NCI-H187 treated with DMSO at 0.1 percent for 48 hours (cell line): ENCODE measurements at places on chromosomes 1 and 21.

GRCh38 chr1:227779021-227779441 lies 36.4 kb upstream of the PRSS38 start:
- DNase-seq = no peak

GRCh38 chr1:209190591-209191261 lies 392.8 kb upstream of the CAMK1G start:
- no peak for DNase-seq

- no peak for DNase-seq
These were observed 11.1 kb upstream of the CSRP1 start for GRCh38 chr1:201518071-201518470.

DNA sequence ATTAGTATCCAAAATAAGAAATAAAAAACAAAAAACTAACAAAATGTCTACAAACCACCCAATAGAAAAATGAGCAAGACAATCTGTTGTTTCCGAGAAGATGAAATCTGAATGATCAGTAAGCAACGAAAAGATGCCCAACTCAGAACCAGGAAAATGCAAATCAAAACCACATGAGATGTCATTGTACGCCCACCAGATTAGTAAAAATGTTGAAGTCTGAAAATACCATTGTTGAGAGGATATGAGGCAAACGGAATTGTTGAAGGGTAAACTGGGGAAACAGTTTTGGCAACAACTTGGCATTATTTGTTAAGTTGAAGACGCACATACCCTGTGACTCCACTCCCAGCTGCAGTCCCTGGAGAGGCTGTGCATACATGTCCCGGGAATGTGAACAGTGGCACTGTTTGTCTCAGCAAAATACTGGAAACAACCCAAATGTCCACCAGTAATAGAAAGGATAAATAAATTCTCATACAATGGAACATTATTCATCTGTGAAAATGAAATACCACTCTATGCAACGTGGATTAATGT lies 10.6 kb downstream of the ZBTB17 start:
- DNase-seq = no peak

- no peak for DNase-seq
These were observed 86.0 kb downstream of the GALNT2 start for GRCh38 chr1:230152999-230153398.

DNA sequence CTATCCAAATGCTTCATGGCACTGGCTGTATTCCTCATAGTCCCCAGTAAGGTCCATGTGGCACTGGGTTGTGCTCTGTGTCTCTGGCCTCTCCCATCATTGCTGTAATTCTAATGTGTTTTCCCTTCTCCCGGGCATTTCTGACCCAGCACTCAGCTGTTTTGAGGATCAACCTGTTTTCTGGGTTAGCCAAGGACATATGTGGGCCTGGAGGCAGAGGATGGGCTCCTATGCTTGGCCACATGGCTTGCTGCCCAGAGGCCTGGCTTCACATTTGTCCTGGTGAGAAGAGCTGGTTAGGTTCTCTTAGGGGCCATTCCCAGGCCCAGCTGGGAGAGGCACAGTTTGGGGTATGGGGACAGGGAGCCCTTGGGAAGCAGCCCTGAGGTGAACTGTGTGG lies 103.1 kb downstream of the FAM78B start:
- DNase-seq = no peak

- no peak for DNase-seq
These were observed 69.4 kb upstream of the VAV3 start for GRCh38 chr1:108034396-108034795.

DNA sequence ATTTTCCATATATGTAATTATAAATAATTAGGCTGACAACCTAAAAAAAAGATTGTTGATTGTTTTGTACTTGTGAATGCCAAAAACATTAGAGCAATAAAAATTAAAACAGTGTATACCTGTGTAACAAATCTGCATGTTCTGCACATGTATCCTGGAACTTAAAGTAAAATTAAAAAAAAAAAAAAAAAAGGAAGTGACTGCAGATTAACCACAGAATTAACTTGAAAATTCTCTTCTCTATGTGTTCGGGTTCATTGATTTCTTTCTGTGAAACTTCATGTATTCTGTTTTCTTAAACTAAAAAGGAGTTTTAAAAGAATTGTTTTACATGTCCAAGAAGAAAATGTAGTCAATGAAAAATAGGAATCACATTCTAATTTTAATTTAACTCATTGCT lies 95.7 kb downstream of the FASLG start:
- DNase-seq = no peak

DNA sequence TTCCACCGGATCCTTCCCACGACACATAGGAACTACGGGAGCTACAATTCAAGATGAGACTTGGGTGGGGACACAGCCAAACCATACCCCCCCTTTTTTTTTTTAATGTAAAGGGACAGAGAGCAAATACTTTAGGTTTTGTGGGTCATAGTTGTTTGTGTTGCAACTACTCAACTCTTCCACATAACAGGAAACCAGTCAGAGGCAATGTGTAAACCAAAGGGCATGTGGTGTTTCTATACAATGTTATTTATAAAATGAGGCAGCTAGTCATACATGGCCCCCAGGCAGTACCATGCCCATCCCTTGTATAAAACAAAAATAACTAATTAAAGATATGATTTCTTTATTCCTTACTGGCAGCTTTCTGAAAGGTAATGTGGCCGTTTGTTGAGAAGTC lies 845.4 kb upstream of the ADAMTS5 start:
- no peak for DNase-seq

DNA sequence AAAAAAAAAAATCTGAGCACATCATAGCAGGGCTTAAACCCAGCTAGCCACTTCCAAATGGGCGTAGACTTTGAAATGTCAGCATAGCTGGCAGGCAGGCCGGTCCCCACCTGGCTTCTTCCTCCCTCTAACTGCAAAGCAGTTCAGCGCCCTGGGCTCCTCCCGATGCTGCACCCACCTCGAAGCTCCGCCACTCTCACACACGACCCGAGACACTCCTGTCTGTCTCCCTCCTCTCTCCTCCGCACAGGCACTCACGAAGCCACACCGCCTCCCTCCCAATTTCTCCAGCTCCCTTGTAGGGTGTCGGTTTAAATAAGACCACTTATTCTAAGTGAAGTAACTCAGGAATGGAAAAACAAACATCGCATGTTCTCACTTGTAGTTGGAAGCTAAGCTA lies 301.3 kb downstream of the NPHP4 start:
- no peak for DNase-seq

DNA sequence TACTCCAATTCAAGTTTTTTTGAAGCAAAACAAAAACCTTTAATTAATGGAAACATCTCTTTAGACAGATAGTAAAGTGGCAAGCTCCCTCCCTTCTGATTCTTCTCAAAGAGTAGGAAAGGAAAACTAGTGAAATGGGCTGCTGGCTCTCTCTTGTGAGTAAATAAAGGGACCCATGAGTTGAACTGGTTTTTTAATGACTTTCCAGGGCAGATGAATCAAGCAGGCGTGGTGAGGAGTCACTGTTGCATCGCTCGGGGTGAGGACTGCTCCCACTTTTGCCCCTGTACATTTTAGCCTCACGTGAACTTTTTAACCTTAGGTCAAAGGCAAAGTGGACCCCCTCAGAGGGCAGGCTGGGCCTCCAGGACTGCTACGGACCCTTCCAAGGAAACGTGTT lies 64.8 kb downstream of the ABCA4 start:
- DNase-seq = no peak

DNA sequence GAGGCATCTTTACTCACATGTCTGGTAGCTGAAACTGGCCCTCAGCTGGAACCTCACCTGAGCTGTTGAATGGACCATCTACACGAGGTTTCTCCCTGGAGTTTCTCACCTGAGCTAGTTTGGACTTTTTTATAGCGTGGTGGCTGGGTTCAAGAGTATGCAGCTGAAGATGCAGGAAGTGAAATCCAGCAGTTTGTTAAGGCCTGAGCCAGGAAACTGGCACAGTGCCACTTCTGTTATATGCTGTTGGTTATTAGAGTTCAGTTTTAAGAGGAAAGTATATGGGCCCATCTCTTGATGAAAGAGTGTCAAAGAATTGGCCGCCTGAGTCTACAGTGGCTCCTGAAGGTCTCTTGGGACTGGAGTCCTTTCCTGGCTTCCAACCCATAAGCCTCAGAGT lies 35.6 kb downstream of the STUM start:
- DNase-seq = no peak
